Stimulated activated CD4-positive, alpha-beta T cell treated with anti-CD3 and anti-CD28 coated beads, TNF-alpha, amount 100 ng/mL, for 24 hours (primary cell): ENCODE measurements at places on chromosomes 1 and 21.

- DNase-seq = no peak
Observed at GRCh38 chr1:187985897-187986654, 1157.3 kb downstream of the PLA2G4A start.

GRCh38 chr1:34842073-34842472 lies 17.5 kb downstream of the SMIM12 start:
- no peak for DNase-seq

- no peak for DNase-seq
Observed at GRCh38 chr1:100866041-100866900, 28.4 kb downstream of the EXTL2 start.

DNA sequence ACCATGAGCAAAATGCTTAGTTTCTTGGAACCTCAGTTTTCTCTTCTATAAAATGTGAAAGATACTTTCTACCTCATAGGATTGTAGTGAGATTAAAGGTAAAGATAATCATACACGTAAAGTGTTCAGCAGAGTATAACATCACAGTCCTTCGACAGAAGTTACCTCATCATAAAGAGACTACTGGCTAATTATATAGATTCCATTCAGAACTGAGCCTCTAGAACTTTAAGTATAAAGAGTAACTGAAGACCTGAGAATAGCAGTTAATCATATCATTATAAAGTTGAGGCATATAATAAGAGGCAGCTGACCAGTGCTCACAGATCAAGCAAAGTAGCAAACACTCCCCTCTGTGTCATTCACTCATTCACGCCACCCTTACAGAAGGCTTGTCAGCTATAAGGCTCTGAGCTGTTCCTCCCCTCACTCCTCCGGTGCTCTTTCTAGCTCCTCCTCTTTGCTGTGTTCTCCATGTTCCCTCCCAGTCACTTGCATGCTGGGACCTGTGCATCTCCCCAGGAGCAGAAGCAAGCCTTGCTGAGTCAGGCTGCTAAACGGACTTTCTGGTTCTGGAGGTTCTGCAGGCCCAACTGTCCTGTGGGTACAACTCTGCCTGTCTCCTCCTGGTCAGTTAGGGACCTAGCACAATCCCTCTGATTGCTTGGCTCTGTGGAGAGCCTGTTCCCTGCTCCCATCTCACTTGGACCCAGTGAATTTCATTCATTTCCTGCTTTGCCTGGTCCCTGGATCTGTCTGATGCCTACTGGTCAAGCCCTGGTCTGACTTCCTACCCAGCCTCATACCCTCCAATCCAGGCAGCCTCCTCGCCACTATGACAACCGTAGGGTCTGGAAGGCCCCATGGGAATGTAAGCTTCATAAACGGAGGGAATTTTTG lies 28.3 kb upstream of the LY9 start:
- DNase-seq = no peak

GRCh38 chr1:25729790-25730644 lies 70.0 kb upstream of the SELENON start:
- no peak for DNase-seq

DNA sequence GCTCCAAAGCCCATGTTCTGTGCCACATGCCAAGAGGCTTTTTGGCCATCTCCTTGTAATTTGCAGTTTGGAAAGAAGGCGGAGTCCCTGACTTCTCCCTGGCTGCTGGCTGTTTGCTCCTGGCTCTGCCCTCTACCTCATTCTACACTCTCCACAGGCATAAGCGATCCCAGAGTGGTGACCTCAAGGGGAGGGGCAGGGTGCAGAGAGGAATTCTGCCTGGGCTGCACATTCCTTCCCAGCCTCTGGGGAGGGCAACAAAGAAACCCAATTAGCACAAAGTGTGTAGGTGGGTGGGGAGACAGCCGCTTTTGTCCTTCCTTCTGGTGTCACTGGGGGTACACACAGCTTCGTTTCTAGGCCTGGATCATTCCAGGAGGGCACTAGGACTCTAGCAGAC lies 95.3 kb downstream of the HIVEP3 start:
- DNase-seq = no peak

- DNase-seq = no peak
Observed at GRCh38 chr1:150928286-150928685, 2.1 kb downstream of the SETDB1 start.

DNA sequence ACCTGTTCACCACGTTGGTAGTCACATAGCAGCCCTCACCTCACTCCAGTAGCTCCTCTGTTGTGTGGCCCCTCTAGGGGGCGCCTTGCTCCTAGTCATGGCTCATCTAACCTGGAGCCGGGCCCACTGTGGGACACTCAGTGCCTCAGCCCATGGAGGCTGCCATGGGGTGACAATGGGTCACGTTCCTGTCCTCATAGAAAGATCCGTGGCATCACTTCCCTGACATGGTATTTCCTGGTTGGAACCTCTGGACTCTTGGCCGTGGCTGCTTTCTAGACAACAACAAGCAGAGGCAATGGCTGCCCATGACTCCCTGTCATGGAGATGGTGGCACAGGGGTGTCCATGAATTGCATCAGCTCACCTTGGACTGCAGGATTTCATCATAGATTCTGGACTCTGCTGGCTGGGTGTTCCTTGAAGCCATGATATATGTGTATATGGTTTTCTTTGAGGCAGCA lies 27.5 kb upstream of the SLAMF6 start:
- DNase-seq = peak; percentile 63

- DNase-seq = no peak
Observed at GRCh38 chr1:55318116-55318817, 103.1 kb upstream of the USP24 start.

GRCh38 chr1:228098323-228098931 lies 4.7 kb downstream of the C1orf35 start:
- DNase-seq = no peak

DNA sequence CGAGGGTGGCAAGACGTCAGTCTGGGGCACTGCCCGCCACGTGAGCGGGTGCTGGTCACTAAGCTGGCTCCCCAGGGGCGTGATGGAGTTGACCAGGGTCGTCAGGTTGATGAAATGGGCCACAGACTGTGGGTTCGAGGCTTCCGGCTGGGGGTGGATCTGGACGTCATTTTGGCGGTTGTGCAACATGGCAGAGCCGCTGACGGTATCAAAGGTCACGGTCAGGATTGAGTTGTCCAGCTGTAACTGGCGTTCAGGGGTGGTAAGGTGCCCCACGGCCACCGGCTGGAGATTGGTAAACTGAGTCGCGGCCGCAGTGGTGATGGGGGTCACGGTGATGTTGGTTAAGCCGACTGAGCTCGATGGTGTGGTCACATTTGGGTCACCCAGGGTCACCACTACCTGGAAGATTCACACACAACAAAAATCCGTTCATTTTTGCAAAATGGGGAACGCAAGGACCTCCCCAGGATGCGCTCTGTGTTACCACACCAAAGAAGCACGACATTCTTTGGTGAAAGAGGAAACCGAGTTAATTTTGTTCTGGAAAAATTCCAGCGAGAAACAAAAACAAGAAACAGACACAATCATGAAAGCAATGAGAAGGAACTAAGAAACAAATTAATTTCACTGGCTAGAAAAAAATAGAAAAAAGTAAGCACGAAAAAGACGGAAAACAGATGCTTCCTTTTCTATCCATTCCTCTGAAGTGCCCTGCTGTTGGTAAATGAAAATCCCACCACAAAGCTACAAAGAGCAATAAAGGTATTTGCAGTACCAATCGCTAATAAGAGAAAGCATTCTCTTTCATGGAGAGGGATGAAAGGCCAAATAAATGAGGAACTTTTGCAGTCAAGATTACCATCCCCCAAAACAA lies 34.7 kb upstream of the RIPK4 start:
- DNase-seq = no peak

- no peak for DNase-seq
Observed at GRCh38 chr1:64006276-64007051, 197.0 kb upstream of the UBE2U start.

DNA sequence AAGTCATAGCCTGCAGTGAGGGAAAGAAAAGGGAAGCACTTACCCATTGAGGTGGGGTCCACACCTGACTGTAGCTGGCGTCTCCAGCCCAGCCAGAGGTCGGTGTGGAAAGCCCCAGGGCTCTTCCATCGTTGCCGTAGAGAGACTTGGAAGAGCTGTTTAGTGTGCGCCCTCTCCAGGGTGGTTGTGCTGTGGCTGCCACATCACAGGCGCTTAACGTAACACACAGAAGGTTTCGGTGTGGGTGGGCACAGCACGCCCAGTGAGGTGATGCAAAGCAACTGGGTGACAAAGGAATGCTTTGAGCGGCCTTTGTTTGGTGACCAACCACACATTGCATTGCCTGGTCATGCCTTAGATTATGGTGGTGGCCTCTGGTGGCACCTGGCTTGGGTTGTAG lies 36.8 kb upstream of the KIF1B start:
- no peak for DNase-seq

GRCh38 chr1:54335755-54336108 lies 70.5 kb downstream of the SSBP3 start:
- DNase-seq = no peak

DNA sequence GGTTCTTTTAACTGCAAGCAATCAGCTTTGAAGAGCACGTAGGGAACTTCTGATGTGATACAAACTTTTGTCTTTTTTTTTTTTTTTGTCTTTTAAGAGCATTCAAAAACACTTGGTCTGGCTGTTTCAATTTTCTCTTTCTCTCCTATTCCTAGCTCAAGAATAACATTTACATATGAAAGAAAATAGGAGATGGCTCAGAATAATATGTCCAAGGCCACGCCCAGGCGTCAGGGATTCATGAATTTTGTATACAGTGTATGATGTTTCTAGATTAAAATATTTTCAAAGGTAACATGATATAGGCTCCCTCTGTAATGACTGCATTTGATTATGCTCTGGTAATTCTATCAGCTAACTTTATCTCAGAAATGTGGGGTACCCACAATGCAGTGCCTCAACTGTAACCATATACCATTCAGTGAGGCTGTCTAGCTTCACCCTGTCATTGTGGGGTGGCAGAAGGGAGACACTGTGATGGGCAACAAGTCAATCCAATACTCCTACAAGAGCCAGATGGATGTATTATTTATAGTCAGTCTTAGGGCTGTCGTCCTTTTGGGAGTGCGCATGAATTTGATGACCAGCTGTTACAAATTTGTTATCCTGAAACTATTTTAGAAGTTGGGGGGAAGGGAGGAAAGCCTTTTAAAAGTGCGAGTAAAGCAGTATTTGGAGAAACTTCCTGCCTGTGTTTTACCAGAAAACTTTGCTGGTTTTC lies 1.5 kb upstream of the AKNAD1 start:
- no peak for DNase-seq

DNA sequence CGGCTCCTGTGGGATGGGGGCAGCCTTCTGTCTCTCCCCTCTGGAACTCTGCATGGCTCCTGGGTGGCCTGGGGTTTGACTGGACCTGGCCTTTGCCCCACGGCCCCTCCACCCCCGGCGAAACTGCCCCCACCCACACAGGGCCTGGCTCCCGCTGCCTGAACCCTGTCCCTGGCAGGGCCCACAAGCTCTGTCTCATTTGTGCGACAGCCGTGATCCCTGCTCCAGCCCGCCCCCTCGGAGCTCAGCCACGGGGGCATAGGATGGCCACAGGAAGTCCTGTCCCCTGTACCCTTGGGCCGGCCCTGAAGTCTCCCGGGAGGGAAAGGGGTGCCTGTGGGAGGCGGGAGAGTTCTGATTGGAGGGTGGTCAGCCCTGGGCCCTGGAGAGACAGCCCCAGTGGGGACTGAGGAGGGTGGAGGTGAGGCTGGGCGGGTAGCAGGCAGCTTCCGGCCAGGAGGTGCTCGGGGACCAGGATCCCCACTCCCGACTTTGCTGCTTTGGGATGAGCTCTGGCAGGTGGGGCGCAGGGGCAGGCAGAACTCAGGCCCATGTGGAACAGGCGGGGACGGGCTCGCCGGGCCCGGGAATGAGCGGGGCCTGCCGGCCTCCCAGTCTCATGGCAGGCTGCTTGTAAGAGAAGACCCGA lies 45.1 kb downstream of the SLX9 start:
- DNase-seq = no peak

GRCh38 chr1:91404151-91405012 lies at the start of gene HFM1:
Gene HFM1, minus strand, starts transcription at chr1:91404837. Its CDS starts 3,755 bp downstream, at chr1:91401082.
- DNase-seq = peak; percentile 35

DNA sequence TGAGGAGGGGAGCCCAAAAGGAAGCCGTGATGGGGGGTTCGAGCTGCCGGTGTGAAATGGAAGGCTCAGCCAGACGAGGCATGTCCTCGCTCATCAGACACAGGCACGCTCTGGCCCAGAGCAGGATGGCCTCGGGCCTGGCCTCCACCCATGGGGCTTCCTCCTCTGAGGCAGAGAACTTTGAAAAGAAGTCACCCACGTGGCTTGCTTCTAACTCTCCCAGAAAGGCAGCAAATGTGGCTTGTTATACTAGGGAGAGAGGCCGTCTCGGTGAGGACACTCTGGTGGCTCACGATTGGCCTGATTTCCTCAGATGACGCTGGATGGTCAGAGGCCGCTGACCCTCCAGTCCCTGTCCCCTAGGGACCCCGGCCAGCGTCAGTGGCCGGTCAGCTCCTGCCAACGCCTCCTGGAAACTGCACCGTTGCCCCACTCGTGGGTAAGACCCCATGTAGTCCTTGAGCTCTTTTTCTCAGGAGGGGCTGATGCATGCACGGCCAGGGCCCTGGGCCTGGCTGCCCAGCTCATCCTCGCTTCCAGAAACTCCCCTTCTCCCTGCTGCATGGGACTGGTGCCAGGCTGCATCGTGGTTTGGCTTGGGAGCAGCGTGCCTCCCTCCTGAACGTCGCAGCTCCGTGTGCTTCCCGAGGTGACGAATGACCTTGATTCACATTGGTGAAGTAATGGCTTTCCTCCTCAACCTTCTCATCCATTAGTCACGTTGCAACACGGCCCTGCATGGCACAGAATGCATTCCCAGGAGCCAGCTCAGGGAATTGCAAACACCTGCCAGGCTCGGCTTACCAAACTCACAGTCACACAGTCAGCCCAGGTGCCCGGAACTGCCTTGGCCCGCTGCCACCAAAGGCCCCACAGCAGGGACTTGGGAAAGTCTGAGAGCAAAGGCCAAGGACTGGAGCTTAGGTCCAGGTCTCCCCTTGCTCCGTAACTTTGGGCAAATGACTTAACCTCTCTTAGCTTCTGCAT lies 58.8 kb downstream of the TOMM20 start:
- no peak for DNase-seq

- DNase-seq = no peak
Observed at GRCh38 chr1:155003227-155003765, 694 bp downstream of the ZBTB7B start.

GRCh38 chr1:165389609-165390008 lies 33.1 kb upstream of the LMX1A start:
- no peak for DNase-seq

DNA sequence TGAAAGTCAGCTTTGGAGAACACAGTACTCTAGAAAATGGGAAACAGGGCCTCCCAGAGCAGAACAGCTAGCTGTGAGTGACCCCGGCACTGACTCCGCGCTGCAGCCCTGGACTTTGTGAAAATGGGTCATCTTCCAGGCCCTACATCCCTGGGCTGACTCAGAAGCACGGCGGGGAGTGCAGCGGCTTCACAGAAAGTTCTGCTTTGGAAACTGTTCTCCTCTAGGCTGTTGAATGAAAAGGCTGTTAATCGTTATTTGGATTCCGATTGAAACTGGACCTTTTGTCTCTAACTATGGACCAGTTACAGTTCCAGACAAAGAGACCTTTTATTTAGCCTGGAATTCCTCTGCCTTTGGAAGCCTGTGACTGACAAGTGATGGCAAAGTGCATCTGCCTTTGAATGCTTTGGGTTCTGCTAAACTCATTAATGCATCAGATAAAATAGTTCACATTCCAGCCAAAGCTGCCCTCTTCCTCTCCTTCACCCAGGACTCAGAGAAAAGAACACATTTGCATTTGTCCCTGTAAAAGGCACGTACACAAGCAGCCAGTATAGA lies 144.9 kb upstream of the HOOK1 start:
- no peak for DNase-seq
